ENCODE measurements at places on chromosomes 2 and 18. TPM values are rescaled to one million over a fixed set of nuclear protein-coding genes. Genes with fewer than 3 reads are reported as not detected.

DNA sequence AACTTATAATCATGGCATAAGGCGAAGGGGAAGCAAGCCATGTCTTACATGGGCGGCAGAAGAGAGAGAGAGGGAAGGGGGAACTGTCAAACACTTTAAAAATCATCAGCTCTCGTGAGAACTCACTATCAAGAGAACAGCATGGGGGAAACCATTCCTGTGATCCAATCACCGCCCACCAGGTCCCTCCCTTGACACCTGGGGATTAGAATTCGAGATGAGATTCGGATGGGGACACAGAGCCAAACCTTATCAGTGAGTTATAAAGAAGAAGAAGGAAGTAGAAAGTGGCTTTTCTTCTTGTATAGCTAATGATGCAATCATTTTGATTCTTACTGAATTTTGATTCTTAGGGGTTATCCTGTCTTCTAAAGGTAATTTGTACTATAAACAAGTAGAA, 51.4 kb downstream of the SMCHD1 start:
- DNase-seq, result no peak

DNA sequence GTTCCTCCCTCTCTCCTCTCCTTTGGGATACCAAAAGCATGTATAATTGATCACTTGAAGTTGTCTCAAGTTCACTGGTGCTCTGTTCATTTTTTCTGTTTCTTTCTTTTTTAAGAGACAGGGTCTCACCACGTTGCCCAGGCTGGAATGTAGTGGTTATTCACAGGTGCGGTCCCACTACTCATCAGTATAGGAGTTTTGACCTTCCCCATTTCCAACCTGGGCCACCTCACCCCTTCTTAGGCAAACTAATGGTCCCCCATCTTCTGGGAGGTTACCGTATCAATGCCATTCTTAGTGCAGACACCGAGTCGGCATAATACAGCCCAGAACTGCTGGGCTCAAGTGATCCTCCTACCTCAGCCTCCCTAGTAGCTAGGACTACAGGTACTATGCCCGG, 31.3 kb upstream of the TMEM247 start:
- no peak for DNase-seq

DNA sequence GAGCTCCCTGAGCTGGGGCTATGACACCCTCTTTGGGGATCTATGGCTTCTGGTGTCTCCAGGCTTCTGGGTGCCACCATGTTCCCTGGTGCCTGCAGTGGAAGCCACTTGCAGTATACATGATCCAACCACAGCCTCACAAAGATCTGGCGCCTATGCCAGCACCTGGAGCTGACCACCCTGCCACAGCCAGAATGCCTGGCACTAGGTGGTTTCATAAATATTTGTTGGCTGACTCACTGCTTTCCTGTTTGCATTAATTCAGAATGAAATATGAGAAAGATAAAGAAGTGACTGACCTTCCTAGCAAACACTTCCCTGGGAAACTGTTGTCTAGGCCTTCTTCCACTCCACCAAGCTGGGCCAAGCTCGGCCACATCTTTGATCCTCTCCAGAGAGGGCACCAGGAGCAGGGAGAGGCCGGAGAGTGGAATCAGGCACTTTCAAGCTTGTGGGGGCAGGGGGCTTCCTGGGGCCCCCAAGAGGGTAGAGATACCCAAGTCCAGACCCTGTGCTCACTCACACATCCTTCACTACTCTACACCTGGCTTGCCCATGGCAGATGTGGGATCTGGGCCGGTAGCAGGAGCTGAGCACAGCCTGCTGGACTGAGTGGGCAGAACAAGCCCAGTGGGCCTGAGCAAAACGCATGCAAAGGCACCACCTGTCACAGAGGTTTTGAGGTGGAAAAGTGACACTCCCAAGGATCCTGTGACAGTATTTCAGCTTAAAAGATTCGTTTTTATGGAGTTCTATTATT, 565.7 kb downstream of the SLC4A3 start:
- DNase-seq, result no peak

- peak; percentile 42 for DNase-seq
Observed at GRCh38 chr18:2883076-2883735, 36.4 kb downstream of the EMILIN2 start.

- DNase-seq, result no peak
Observed at GRCh38 chr2:35293261-35293660, 1062.3 kb upstream of the CRIM1 start.

DNA sequence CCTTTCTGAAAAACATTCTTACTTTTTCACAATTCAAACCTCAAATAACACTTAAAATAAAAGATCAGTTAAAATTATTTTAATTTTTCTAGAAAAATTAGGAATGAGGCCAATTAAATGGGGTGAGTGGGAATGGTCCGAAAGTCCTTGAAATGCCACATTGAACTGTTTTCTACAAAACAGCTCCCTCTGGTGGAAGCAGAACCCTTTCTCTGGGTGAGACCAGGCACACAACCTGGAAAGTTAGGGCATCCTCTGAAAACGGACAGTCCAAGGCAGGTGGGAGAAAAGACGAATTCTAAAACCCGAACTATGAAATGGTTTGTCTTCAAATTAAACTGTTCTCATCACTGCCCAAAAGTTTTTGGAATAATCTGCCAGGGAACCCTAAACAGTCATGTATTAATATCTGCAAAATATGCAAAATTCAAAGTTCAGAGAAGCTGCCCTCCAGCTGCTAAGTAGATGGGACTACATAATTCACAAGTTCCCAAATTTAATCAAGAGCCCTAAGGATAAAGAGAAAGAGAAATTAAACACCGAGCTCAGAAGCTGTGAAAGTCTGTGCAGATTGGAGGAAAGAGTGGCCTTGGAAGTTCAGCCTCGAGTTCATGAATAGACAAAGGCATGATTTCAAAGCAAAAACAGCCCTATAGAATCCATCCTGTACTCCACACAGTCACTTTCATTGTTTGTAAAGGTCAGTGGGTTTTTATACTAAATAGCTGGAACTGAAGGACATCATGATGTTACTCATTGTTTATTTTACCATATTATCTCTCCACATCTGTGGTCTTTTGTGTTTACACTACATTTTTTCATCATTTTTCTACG, 108.3 kb downstream of the PIEZO2 start:
- no peak for DNase-seq

DNA sequence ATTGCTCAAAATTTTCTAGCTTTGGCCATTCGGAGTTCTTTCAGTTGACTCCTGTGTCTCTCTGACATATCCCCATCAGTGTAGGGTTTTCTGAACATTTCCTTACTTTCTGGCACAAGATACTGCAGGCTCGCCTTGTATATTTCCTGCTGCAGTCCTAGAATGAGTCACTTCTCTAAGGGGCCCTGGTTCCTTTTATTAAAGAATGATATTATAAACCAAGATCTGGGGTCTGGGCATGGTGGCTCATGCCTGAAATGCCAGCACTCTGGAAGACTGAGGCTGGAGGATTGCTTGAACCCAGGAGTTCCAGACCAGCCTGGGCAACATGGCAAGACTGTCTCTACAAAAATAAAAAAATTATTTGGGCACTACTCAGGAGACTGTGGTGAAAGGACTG, 3.0 kb upstream of the RPL37A start:
- no peak for DNase-seq

DNA sequence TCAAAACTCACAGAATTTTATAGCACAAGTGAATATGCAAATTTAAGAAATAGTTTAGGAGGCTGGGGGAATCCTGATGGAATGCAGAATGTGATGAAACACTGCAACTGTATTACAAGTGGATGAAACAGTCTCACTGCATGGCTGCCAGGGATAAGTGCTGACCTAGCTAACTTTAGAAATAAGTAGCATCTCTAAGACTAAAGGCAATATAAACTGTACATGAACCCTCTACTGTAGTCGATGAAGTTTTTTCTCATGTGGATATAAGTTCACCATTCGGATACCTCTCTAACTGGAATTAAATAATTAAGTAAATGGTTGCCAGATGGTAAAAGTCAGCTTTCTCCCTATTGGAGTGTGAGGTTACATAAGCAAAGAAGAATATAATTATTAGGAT, 777.8 kb upstream of the RAB6C start:
- DNase-seq, result no peak

GRCh38 chr2:152729844-152730243, 11.4 kb downstream of the ARL6IP6 start:
- no peak for DNase-seq

DNA sequence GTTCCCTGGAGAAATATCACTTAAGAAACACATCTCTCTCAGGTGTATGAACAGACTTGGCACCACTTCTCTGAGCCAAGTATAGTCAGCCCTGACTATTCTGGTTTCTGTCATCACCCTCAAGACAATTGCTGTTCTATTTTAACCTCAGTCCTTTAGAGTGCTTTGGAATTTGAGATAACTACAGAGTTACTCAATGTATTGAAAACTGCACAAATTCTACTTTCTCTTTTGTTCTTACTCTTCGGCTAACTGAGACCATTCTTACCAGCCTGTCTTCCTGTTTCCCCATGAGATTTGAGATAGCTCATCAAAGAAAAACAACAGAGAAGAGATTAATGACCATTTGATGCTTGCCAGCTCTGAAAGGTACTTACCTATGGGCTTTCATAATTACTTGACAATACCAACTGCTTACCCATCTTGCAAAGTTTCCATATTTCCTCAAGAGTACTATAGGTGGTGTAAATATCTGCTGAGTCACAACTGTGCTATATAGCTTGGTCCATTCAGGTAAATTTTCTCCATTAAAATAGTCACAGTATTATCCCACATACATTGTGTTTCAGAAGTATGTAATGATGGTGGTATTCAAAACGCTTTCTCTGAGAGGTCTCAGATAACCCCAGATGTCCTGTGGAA, 467.5 kb upstream of the CHST9 start:
- no peak for DNase-seq

DNA sequence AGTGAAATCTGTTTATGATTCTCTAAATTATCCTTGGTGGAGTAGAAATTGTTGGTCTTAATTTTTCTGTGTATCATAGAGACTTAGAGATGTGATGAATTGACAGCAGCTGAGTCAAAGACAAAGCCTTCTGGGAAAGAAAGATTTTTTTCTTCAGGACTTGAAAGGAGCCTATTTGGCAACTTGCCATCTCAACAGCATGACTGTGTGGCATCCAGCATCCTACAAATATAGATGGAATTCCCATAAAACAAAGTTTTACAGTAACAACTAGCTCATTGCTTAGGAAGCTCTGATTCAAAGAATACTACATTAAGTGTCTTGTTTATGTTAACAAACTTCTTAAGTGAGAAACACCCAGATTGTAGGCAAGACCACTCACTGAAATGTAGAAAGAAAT, 79.2 kb upstream of the SETBP1 start:
- no peak for DNase-seq

DNA sequence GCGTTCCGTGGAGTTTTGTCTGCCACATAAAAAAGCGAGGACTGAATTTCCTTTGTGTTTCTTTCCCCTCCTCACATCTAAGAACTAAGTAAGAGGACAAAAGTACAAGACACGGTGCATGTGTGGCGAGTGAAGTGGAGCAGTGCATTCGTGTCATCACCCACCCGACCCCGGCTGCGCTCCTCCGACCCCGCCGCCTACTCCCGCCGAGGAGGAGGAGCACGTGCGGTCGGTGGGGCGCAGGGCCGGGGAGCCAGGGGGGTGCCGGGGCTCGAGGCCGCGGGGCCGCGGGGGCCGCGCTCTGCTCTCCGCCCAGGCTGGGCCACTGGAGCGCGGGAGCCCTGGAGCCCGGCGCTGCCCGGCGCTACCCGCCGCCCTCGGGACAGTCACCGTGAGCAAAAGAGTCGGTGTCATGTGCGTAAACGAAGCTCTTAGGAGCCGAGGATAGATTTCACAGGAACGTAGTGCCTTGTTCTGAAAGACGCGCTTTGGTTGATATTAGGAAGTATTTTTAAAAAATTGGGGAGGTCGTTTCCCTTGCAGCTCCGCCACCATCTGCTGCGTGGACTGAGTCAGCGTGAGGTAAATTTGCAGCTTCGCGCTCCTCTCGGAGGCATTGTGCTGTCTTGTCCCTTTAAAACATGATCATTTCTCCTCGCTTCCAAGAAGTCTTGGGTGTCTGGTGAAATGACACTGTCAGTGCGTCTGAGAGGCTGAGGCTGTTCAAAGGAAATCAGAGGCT, 11.0 kb downstream of the TBR1 start:
- no peak for DNase-seq

DNA sequence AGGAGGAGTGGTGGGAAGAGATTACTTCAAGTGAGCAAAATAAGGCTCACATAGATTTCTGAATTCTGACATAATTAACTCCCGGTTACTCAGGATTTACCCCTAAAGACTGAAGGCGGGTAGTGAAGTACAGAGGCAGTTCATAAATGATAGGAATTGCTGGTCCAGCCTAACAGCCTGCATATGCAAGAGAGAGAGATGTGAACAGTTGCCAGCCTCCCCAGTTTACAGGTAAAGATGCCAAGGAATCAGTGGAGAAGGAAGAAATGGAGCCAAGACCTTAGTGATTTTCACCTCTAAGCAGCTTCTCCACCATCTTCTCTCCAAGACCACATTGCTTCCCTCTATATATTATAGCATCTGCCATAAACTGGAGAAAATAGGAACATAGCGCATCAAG, 91.8 kb upstream of the THUMPD2 start:
- no peak for DNase-seq

DNA sequence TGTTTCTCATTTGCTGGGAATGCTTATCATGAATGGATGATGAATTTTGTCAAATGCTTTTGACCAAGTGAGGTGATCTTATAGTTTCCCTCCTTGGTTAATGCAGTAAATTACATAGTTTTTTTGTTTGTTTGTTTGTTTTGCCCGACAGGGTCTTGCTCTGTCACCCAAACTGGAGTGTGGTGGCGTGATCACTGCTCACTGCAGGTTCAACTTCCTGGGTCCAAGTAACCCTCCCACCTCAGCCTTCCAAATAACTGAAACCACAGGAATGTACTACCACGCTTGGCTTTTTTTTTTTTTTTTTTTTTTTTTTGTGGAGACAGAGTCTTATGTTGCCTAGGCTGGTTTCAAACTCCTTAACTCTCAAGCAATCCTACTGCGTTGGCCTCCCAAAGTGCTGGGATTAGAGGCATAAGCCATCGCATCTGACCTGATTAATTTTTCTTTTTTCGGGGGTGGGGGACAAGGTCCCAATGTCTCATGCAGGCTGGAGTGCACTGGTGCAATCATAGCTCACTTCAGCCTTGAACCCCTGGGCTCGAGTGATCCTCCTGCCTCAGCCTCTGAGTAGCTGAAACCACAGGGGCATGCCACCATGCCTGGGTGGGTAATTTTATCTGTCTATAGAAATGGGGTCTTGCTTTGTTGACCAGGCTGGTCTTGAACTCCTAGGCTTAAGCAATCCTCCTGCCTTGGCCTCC, 48.6 kb downstream of the SMAD2 start:
- DNase-seq, result peak; percentile 17

Gene TRAF3IP1
- 21.2 TPM for total RNA-seq

Gene CAPN13
- total RNA-seq, result 14.9 TPM

Gene BOLA3
- 39.6 TPM for total RNA-seq

Gene B3GNT7
- total RNA-seq, result 107 TPM

Gene TACR1
- 0.37 TPM for total RNA-seq

Gene SLC11A1
- 98.2 TPM for total RNA-seq

Gene D2HGDH
- 38.4 TPM for total RNA-seq

Gene WNT10A
- 0.47 TPM for total RNA-seq

Gene EFR3B
- total RNA-seq, result 2.4 TPM

Gene ITSN2
- total RNA-seq, result 80.5 TPM

Gene REG3G
- not detected for total RNA-seq

Gene TYMS
- total RNA-seq, result 39.6 TPM

Data from left lung (tissue), 14 donors.